ENCODE measurements at places on chromosomes 6 and 20.
A peak's percentile ranks its signal among the peaks of the same experiment; 100 is the strongest.

DNA sequence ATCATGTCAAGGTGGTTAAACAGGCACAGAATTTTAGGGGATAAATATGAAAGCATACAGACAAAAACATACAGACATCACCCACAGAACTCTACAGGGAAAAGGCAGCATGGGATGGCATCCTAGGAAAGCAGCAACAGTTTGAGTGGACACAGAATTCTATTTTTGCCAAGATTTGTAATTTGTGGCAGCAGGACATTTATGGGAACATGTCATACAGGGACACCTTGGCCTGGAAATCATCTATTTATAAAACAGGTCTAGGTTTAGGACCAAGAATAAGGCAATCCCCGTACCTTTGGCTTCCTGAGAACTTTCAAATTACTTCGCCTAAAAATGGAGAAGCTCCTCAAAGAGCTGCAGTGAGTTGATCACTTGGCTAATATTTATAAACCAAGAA is 17.5 kb downstream of the ARHGAP18 start:
- no peak for DNase-seq

DNA sequence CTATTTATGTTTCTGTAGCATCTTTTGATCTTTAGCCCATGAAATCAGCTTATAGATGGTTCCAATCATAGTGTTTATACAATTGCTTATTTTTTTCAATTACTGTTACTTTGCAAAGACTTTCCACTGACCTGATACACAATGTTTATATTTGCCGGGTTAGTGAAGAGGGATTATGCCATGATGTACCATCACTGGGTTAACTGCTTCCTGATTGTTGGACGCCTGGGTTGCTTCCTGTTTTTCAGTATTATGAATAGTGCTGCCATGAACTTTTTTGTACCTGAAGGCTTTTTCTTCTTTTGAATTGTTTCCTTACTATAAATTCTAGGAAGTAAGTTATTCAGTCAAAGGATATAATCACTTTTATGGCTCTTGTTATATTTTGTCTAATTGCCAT is 6.9 kb downstream of the MANBAL start:
- no peak for DNase-seq

DNA sequence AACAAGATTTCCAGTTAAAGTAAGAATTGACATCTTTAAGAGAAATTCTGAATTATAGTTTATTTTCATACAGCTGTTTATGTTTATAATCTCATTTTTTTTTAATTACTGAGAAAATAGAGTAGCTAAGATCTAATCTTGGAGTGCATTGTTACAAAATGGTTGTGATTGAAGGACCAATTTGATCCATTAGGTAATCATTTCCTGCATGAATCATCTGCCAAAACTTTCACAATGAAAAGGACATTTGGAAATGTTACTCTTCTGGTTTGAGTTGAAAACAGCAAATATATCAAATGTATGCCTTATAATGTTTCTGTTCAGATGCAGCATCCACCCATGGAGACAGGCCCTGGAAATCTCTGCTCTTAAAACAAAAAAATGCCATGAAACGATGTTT is 19.0 kb downstream of the TUBB2A start:
- no peak for DNase-seq

DNA sequence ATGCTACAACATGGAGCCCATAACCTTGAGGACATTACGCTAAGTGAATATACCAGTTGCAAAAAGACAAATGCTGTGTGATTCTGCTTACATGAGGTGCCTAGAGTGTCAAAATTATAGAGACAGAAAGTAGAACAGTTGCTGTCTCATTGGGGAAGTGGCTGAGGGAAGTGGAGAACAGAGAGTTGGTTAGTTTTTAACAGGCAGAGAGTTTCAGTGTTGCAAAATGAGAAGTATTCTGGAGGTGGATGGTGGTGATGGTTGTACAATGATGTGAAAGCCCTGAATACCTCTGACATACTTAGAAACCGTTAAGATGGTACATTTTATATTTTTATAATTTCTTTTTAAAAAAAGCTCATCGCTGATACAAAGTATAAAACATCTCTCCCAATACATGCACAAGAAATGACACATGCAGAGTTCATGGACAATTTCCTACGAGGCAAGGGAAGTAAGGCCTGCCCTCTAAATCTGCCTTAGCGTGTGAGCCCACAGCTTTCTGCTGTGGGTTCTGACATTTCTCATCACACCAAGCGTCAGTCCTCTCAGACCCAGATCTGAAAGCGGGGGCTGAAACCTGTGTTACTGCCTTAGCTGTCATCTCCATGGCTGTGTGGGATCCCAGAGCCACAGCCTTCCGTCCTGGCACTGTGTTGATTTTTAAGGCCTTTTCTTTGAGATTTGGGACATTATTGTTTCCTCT is 126.0 kb downstream of the RNASET2 start:
- no peak for DNase-seq

DNA sequence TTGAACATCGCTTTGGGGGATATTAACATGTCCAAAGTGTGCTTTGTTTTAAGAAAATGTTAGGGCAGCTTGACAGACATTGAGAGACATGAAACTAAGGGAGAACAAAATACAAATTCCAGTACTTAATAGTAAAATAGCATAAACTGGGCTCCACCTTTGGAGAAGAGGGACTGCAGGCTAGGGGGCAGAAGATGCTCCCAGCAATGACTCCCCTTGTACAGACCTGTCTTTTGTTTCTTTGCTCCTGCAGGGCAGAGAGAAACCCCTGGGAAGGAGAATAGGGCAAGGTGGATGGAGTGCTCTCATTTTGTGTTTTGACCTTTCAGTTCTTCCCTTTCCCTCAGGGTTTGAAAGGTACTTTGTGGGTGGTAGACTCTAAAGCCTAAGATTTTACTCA is 115.6 kb upstream of the PLCB4 start:
- no peak for DNase-seq

- DNase-seq: no peak
Measured at GRCh38 chr20:36472637-36473090, 68.7 kb upstream of the MYL9 start.

DNA sequence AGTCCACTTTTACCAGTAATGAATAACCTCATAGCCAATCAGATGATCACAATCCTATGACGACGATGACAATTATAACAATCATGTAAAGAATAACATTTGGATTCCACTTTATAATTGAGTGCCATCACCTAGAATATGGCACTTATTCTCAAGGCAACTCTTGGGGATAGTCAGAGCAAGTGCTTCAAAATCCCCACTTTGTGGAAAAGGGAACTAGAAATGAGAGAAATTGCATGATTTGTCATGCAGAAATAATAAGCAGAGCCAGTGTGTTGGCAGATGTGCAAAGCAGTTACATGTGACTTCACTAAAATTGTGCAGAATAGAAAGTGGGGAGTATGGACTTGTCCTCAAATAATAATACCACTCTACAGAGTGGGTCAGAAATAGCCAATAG is 41.3 kb downstream of the FRK start:
- DNase-seq: no peak

DNA sequence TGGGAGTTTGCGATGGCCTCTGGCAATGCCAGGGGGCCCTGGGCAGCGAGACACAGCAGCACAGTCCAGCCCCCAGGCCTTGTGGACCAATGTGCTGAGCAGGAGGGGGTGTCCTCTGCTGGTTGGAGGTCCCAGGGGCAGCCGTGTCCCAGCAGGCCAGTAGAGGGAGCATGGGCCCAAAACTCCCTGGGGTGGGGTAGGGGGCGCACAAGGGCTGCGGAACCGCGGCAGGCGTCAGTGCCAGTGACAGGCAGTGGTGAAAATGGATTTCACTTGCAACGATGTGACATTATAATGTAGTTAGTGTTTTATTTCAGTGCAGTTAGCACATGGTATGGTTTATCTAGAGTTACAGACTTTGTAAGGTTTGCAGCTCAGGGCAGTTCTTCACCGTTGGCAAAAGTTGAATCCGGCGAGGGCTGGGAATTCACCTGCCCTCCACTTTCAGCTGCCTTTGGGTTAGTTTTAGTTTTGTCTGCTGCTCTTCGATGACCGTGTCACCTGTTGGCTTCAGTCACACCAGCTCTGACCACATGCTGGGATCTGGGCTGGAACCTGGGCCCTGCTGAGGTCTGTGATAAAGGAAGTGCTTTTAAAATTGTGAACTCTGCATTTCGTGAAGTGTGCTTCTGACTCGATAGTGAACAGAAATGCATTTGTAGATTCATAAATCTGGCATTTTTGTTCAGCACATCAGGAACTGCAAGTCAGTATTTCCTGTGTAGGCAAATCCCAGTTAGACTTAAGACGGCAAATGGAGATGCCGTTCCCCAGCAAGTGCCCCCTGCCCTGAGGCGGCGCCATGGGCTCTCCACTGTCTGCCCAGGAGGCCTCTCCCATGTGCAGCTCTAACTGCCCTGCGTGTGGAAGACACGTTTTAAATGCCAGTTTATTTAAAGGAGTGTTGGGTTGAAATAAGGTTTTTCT is 46.8 kb downstream of the PYGB start:
- DNase-seq: peak; percentile 65

DNA sequence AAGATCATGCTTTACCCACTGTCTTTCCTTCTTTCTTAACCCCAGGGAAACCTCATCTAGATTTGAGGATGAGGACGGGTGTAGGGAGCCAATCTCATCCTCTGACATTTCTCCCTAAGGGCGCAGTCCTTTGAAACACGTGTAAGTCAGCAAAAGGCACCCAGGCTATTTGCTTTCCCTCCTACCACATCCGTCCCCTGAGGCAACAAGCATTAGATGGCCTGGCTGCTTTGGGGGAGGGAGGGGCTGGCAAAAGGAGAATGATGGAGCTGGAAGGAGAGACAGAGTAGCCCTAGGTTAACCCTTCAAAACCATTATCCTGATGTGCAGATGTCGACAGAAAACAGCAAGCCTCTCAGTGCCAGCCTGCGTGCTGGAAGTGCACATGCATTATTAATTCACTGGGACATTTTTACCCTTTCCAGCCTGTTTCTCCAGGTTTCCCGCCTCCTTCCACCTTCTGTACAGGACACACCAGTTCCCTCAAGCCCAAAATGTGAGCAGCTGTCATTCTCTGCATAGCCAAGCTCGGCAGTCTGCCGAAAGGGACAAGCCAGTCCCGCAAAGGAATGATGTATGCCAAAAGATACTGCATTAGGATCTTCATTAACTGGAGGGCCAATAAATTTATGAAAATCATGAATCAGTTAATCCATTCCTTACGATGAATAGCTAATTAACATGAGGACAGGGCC is 547.2 kb downstream of the CD83 start:
- DNase-seq: no peak

- DNase-seq: no peak
Measured at GRCh38 chr20:38203337-38203980, 38.4 kb upstream of the TGM2 start.

- DNase-seq: no peak
Measured at GRCh38 chr6:74991573-74992332, 214.1 kb downstream of the COL12A1 start.
